Stimulated activated CD8-positive, alpha-beta memory T cell treated with anti-CD3 and anti-CD28 coated beads, Interleukin-7, amount 100 ng/mL, for 48 hours (primary cell): ENCODE measurements at places on chromosomes 5 and 9.
A peak's percentile ranks its signal among the peaks of the same experiment; 100 is the strongest.

GRCh38 chr9:121551985-121552753 is 52.5 kb upstream of the GGTA1 start:
- DNase-seq, result no peak

DNA sequence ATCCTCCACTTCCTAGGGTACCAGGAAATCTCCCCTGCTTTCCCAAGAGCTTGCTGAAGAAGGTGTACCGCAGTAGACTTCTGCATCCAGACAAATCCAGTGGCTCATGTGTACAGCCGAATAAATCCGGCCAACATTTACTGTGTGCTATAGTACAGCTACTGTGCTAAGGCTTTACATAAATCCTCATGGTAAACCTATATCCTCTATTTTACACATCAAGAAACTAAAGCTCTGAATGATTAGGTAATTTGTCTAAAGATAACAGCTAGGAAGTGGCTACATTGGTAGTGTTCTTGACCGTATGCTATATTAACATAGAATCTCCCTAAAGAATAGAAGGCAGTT is 511 bp upstream of the WDR41 start:
- no peak for DNase-seq

- no peak for DNase-seq
These were observed 86.3 kb downstream of the LPAR1 start for GRCh38 chr9:110951805-110952539.

GRCh38 chr9:101387871-101388506 is 3.2 kb upstream of the BAAT start:
- no peak for DNase-seq

DNA sequence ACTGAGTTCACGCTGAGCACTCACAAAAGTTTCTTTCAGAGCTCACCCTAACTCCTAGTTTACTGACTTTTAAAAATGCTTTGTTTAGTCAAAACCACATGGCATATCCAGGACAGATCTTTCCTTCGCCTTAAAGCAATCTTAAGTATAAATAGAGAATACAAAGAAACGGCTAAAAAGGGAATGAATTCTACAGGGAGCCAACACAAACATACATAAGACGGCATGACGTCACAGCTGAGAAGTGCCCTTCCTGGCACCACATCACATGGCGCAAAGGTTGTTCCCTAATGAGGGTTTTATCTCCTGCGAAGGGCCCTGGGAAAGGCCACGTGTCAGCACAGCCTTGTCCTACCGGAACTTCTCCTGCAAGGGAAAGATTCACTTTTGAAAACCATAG is 141.3 kb downstream of the IRX1 start:
- no peak for DNase-seq

GRCh38 chr5:54518146-54518817 is 723 bp downstream of the SNX18 start:
- peak; percentile 34 for DNase-seq

GRCh38 chr5:143437666-143438273 is 34.3 kb upstream of the NR3C1 start:
- DNase-seq, result no peak

- no peak for DNase-seq
These were observed 12.7 kb upstream of the CYSTM1 start for GRCh38 chr5:140162275-140162674.

DNA sequence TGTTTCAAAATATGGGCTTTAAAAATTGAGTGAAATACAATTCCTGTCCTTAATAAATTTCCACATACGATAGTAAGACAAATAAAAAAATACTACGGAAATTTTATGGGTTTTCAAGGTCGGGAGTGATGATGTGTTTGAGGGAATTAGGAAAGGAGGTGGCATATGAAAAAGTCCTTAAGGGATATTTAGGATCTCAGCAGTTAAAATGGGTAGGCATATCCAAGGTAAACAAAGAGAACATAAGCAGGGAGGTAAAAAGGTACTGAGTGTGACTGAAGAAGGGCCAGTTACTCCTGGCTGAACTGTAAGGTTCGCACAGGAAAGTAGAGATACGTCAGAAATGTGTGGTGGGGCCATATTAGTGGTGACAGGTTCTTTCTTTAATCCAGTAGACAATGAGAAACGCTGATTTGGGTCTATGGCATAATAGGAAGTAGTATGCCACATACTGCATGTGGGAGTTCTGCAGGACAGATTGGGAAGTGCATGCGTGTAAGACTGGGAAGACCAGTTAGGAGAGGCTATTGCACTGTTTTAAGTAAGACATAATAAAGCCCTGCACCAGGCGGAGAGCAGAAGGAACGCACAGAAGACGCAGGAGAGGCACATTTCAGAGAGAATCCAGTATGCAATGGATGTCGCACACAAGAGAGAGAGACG is 937 bp upstream of the HMGCR start:
- DNase-seq, result no peak

- no peak for DNase-seq
These were observed 112.4 kb downstream of the ISL1 start for GRCh38 chr5:51495672-51496071.

GRCh38 chr5:125835293-125836172 is 587.7 kb upstream of the GRAMD2B start:
- DNase-seq, result no peak

GRCh38 chr9:137670391-137671195 is 51.8 kb downstream of the EHMT1 start:
- DNase-seq, result no peak

GRCh38 chr5:36703245-36703860 is 96.9 kb downstream of the SLC1A3 start:
- DNase-seq, result no peak

- no peak for DNase-seq
These were observed 287.6 kb downstream of the KDM4C start for GRCh38 chr9:7045361-7045760.

DNA sequence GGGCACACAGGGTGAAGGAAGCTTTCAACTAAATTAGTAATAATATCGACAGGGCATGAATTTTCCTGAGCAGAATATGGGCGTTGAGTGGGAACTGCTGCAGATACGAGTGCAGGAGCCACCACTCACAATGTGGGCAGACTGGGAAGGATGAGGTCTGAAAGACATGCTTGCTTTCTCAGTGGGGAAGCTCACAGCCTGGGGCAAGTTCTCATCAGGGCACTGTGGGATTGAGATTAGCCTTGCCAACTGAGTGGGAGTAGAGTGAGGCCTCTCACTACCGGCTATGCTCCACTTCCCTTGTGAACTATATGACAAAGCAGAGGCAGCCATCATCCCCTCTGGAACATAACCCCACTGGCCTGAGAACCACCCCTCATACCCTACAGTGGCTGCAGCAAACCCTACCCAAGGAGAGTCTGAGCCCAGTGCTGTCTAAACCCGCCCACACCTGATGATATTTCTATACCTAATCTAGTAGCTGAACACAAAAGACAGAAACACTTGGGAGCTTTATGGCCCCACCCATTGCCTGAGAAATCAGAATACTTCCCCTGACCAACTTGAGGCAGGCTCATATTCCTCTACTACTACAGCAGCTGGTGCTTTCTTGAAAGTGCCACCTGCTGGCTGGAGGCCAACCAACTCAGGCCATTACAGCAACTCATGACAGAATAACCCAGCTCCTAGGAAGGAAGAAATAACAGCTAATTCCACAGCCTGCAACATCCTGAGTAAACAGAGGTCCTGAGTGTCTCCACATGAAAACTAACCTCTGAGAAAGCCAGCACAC is 173.7 kb upstream of the SPEF2 start:
- DNase-seq, result no peak

GRCh38 chr9:89731262-89732182 is 126.7 kb downstream of the GADD45G start:
- no peak for DNase-seq

GRCh38 chr9:100240512-100240911 is 112.2 kb downstream of the TEX10 start:
- DNase-seq, result no peak

DNA sequence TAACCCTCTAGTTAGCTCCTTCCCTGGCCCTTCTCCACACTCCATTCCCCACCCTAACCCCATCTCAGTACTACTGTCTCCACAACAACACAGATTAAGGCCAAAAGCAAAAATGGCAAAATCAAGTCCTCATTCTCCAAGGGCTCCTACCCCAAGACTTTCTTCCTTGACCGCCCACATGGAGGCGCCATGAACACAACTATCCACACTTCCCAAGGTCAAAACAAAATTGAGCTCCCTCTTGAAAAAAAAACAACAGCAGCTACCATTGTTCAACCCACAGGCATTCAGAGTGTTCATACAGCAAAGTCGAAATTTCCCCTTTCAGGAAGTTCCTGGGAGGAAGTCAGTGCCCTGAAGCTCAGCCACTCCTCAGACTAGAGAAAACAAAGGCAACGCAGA is 54.4 kb downstream of the GNAQ start:
- peak; percentile 25 for DNase-seq

- no peak for DNase-seq
These were observed 16.5 kb downstream of the F2RL2 start for GRCh38 chr5:76606701-76607100.

DNA sequence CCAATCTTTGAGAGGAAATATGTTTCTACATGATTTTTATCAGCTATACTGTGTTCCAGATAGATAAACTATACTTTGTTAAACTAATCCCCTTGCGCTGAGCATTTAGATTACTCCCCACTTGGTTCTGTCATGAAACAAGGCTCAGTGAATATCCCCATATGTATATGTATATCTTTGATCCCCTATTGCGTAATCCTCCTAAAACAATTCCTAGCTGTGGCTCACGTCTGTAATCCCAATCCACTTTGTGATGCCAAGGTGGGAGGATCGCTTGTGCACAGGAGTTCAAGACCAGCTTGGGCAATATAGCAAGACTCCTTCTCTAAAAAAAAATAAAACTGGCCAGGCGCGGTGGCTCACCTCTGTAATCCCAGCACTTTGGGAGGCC is 2.7 kb downstream of the PHYHD1 start:
- DNase-seq, result no peak

DNA sequence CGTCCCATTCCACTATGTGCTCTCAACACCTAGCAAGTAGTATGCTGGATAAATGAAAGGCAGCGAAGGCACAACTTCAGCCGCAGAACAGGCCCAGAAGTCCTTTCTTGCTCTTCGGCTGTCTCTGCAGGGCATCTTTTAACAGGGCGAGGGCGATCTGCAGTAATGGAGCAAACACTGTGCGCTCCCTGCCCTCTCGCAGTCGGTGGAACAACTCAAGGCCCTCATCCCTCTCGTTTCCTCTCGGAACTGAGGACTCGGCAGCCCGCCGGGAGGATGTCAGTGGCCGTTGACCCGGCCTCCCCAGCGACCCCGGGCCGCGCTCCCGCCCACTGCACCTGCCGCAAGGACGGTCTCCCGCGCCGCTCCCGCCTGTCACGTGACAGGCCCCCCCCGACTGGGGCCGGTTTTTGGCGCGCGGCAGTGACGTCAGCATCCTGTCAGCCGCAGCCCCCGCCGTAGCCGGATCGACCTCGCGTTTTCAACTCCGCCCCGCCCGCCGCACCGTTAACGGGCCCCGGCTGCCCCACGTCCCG is 1.1 kb downstream of the ZNF367 start:
- DNase-seq, result peak; percentile 80

DNA sequence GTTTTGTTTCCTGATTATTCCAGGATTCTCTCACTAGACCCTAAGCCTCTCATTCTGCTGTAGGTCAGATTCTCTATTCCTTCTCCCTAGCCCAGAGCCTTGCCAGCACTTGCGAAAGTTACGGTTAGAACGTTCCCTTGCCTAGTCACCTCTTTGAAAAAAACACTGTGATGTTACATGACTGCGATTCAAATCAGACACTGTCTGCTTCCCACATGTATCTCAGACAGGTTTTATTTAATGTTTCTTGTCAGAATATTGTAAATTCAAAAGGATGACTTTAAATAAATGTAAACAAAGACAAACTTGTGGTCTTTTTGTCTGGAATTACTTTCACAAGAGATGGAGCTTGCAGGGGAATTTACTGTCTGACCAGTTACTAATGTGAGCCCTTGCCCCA is 116.5 kb upstream of the OTULINL start:
- no peak for DNase-seq

GRCh38 chr5:95283761-95284571 is 928 bp downstream of the MCTP1 start:
- no peak for DNase-seq

DNA sequence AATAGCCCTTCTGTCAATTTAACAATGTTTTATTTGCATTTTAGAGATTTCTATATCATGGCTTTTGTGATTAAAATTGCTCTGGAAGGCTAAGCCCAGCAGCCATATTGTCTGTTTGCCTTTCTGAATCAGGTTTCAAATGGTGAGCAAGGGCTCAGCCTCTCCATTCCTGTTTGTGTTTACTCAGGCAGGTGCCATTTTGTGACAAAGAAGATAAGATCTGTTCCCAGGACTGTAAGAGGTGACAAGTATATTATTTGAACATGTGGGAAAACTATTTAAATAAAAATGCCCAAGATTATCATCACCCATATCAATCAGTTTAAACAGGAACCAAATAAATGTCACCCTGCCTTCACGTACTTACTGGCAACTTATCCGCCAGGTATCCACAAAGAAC is 641.3 kb upstream of the KLF4 start:
- DNase-seq, result no peak

DNA sequence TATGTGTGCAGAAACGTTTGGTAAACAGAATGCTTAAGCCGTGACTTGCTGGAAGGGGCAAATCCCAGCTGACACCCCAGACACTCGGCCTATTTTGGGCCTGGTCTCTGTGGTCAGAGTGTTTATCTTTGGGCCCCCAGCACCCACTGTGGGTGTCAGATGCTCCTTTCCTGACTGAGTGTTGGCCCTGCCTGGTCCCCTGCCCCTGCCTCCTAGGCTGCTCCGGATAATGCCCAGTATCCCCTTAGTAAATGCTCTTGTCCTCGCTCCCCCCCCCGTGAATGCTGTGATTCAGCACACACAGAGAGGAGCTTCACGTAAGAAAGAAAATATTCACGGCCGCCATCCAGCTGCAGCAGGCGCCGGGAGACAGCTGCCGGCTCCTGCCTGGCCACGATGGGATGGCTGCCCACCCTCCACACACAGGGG is 11.3 kb upstream of the ANGPTL2 start:
- no peak for DNase-seq

- DNase-seq, result no peak
These were observed 124.1 kb downstream of the MVB12B start for GRCh38 chr9:126450668-126451205.

GRCh38 chr9:82242285-82242963 is 253.9 kb downstream of the SPATA31D1 start:
- no peak for DNase-seq

DNA sequence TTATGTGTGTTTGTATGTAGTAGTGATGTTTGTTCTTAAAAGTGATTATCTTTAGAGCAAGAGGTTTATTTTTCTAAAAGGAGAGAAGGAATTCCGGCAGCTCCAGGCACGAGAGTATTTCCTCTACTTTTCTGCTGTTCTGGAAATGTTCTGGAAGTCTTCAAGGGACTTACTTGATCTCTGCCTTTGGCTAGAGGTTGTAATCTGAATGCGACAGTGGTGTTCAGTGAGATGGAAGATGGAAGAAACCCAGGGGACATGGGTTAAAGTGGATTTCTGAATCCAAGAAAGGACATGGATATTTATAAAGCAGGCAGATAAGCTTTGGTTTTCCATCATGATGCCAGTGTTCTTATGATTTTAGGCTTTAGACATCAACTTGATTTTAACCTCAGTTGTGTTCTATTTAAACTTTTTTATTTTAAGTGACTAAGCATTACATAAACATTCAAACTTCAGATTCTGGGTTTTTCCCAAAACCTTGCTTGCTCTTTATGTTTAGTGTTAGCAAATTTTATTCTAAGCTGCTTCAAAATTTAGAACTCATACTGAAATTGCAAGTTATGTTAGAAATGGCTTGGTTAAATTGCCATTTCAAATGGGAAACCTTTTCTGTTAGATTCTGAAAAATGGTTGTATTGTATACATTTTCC is 3.6 kb downstream of the GPR21 start:
- no peak for DNase-seq

- no peak for DNase-seq
These were observed 271.7 kb upstream of the TLE4 start for GRCh38 chr9:79300068-79300467.

- DNase-seq, result no peak
These were observed 34.1 kb upstream of the MSX2 start for GRCh38 chr5:174690271-174690670.
